NCI-H526 (cell line): ENCODE measurements at places on chromosomes 7 and 10.

- no peak for DNase-seq
Measured at GRCh38 chr7:152979376-152979775, 219.8 kb downstream of the ACTR3B start.

DNA sequence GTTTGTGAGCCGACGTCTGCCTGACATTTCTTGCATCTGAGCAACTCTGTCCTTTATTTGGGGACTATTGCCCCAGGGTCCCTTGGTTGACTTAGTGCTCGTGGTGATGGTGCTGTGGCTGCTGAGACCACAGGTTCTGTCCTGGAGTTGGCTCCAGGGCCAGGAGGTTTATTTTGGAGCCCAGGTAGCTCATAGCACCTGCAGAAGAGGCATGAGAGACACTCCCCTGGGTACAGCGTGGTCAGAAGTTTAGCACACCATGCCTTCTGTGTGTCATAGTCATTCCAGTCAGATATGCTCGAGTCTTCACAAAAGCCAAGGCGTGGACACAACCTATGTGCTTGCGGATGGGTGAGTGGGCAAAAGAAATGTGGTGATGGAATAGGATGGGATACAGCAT is 496.9 kb downstream of the TCERG1L start:
- no peak for DNase-seq

DNA sequence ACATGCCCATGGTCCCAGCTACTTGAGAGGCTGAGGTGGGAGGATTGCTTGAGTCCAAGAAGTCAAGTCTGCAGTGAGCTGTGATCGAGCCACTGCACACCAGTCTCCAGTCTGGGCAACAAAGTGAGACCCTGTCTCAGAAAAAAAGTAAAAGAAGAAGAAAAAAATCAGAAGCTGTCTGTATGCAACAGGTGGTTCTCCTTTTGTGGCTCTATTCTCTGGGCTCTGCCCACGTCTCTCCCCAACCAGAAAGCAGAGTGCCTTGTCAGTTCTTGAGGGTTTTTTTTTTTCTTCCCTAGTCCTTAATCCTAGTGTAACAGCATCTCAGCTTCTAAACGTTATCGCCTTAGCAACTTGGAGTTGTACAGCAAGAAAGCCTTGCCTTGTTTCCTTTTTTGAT is 89.5 kb downstream of the PRKCQ start:
- DNase-seq: no peak

DNA sequence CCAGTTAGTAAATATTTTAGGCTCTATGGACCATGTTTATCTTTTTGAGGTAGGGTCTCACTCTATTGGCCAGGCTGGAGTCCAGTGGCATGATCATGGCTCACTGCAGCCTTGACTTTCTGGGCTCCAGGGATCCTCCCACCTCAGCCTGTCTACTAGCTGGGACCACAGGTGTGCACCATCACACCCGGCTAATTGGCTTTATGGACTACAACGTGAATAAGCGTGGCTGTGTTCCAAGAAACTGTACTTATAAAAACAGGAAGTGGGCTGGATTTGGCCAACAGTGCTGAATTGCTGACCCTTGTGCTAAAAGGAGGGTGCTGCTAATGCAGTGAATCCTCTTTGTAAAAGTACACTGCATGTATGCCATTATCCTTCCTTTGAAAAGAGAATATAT is 111.7 kb upstream of the CDK13 start:
- DNase-seq: no peak

DNA sequence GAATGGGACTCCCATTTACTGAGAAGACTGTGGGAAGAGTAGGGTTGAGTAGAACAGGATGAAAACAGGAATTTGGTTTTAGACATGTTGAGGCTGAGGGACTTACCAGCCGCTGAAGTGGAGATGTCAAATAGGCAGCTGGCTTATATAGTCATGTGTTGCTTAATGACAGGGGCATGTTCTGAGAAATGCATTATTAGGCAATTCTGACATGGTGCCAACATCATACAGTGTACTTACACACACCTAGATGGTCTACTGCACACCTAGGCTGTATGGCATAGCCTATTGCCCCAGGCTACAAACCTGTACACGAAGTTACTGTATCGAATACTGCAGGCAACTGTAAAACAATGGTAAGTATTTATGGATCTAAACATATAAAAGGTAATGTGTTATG is 17.5 kb downstream of the ARL3 start:
- no peak for DNase-seq

DNA sequence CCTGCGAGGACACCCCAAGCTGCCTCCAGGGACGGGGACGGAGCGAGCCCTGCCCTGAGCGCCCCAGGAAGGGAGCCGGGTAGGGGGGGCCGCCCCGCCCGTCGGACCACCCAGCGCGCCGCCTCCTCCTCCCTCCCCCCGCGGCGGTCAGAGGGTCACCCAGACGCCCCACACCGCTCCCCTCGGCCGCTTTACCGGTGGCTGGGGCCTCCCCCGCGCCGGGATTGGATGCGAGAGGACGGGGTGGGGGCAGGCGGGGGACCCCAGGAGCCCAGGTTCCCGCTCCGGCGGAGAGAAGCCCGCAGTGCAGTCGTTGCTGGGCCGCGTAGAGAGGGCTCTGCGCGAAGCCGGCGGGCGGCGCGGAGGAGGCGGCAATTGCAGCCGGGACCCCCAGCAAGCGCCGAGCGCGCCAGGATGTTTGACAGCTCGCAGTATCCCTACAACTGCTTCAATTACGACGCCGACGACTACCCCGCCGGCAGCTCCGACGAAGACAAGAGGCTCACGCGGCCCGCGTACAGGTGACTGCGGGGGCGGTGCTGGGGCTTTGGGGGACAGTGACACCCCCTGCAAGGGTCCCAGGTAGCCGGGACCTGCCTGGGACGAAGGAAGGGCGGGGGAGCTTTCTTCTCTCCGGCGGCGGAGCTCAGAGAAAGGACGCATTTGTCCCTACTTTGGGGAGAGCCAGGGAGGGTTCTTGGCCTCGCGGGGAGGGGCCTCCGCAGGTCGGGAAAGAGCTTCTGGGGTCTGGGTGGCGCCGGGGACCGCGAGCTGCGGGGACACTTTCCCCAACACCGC is at the start of gene FOXL3:
FOXL3 (plus strand) TSS at position 415 of the 798 bp plus-strand sequence; CDS start at position 415, 0 bp downstream.
- no peak for DNase-seq

GRCh38 chr7:92412745-92413144 is 34.5 kb upstream of the GATAD1 start:
- no peak for DNase-seq

DNA sequence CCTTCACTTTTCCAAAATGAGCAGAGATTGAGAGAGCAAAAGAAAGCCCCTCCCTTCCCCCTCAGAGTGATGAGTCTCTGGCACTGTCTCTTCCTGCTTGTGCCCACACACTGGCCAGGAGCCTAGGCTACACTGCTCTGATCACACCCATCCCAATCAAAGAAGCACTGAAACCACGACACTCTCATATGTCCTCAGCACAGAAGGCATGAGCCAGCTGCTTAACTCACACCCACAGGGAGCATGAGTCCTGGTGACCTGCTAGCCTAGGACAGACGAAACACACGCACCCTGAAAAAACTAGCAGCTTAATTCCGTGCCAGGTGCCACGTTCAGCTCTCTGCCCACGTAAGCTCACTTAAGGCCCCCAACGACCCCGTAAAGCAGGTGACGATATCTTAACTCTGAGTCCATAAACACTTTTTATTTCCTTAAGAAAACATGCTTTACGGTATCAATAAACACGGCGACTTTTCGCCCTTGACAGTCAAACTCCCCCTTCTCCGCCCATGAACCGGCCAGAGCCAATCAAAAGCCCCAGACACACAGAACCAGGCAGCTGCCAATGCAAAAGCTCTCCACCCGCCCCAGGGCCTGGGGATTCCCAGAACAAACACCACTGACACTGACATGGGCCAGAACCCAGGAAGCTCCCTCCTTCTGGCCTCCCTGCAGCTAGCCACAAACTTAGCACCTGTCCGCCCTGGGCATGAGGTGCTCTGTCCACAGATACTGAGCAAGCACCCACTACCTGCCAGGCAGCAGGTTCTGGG is 69.0 kb downstream of the TNRC18 start:
- DNase-seq: peak; percentile 86

DNA sequence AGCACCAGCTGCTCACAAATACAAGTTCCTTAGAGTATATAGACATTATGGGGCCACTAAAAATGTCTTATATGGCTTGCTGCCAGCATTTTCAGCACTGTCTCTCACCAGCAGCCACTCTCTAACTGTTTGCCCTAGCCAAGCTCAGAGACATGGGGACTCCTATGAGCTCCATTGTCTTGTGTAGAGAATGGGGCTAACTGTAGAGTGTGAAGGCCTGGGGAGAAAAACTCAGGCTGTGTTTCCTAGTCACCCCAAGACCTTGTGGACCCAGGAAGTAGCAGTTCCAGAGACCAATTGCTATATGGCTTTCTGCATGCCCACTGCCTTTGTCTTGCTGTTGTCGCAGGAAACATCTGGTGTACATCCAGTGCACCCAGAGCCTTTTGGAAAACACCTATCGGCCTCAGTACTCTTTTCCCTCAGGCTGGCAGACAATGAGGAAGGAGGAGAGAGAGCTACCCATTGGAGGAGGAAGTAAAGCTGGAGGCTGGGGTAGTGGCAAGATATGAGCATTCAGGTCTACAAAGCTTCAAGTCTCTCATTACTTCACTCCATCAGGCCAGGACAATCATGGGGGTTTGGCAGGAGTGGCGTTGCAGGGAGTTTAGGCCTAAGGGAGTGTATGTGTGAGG is 28.4 kb downstream of the ENTPD1 start:
- DNase-seq: no peak

DNA sequence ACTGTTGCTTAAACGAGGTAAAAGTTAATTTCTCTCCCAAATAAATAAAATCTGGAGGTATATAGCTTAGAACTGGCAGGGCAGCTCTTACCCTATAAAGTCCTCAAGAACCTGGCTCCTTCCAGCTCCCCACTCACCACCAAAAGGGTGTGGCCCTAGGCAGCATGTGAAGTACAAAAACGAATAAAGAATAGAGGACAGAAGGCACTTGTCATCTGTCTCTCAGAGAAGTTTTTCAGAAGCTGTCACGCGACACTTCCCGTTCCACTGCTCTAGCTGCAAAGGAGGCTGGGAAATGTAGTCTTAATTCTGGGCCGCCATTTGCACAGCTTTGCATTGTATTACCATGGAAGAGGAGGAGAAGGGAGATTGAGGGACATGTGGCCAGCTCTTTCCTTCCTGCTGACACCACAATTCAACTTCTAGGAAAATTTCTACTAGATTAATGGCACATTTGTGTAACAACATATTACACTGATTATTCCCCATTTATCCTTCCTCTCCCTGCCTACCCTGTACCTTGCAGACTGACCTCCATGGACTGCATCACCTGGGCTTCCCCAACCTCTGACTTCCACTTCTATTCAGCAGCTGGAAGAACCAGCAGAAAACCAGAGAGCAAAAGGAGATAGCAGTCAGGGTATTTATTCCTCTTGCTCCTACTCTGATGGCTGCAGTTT is 62.2 kb downstream of the CCDC71L start:
- peak; percentile 67 for DNase-seq

DNA sequence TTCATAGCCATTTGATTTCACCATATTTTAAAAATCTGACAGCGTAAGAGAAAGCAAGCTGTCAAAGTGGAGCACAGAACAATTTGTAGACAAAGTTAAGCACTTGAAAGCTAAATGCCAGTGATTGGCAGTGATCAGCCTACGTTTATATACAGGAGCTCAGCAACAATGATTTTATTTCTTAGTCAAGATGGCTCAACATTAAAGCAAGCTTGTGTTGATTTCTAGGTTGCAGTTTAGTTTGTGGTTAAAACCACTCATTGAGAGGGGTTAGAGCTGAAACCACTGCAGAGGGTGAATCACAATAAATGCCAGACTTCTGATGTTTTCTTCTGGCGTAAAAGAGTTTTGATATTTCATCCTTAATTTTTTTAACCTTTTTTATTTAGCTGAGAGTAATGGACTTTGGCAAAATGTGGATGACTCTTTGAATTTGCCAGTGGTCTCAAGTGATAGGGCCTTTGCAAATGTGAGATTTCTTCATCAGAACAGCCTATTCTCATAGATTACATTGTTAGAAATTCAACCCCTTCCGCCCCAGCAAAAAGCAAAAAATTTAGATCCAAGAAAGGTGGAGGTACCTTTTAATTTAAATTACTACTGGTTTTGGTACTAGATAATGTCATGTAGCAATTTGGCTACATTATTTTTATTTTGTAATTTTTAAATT is 73.8 kb downstream of the SHOC2 start:
- no peak for DNase-seq

- no peak for DNase-seq
Measured at GRCh38 chr7:130888468-130888867, 154.5 kb upstream of the KLF14 start.

- no peak for DNase-seq
Measured at GRCh38 chr7:135449436-135449835, 60.5 kb downstream of the CNOT4 start.

DNA sequence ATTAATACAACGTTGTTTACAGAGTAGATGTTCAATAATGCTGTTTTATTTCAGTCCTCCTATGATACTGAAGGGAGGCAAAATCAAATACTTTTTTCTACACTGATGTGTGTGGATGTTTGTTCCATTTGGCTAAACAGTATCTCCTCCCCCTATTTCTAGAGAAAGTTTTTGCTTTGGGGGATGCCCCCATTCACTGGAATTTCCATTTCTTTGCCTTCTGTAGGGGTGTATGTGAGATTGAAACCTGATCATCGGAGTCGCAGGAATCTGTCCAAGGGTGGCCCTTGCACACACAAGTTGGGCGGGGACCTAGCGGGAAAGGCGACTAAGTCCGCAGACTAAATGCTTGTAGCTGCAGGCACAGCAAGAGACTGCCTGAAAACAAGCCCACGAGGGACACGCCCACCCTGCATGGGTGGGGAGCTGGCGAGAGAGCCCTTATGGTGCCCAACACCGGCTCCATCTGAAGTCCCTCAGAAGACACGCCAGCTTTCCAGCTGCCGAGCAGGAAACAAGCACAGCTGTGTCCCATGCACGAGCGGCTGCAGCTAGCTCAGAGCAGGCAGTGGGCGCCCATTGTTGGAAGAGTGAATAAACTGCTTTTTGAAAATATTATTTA is 58.0 kb downstream of the ESYT2 start:
- DNase-seq: no peak
